ENCODE measurements at places on chromosomes 4 and X.

GRCh38 chr4:13182133-13182532, 302.0 kb downstream of the RAB28 start:
- no peak for DNase-seq

- peak; percentile 51 for DNase-seq
Observed at GRCh38 chr4:125115476-125115875, 199.3 kb upstream of the FAT4 start.

DNA sequence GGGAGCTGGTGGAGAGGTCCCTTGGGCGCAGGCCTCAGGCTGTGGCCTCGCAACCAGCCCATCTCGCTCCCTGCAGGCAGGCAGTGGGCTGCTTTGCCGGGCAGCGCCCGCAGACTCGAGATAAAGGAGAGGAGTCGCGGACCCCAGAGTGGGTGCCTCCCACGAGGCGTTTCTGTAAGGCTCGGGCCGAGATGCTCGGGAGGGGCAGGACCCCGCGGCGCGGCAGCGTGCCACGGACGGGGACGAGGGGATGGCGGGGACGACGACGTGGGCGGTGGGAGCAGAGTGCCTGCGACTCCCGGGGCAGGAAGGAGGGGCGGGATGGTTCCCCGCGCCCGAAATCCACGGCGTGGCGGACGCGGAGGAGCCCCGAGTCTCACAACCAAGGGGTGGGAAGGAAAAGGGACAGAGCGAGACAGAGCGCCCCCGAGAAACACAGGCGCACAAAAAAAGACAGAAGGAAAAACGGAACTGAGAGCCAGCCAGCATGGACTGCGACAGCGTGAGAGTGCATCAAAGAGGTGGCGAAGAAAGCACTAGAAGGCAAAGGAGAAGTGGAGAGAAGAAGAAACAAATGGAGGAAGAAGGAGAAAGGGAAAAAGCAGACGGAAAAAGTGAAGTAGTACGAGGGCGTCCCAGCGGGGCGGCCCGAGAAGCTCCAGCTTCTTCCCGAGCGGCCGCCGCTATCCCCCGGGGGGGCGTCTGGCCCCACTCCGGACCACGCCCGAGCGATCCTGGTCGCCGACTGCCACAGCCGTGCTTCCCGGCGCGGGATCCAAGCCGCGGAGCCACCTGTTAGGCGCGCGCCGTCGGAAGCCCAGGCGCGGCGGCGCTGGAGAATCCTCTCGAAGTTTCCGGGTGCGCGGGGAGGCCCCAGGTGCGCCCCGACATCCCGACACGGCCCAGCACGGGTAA, 1.5 kb downstream of the BEND4 start:
- DNase-seq, result peak; percentile 7

DNA sequence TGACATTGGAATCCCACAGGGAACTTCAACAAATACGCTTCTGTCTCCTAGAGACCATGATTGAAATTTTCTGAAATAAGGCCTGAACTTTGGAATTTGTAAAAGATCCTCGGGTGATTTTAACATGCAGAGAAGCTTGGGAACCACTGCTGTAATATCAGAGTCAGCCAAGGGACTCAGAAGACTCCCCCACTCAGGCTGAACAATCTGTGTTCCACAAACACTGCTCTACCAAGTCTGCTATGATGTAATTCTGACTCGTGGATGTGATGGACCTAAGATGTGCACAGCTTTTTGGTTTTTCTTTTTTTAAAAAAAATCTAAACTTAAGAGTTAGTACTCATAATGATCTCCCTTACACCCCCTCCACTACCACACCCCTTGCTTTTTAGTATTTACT, 26.0 kb downstream of the LRP2BP start:
- no peak for DNase-seq

DNA sequence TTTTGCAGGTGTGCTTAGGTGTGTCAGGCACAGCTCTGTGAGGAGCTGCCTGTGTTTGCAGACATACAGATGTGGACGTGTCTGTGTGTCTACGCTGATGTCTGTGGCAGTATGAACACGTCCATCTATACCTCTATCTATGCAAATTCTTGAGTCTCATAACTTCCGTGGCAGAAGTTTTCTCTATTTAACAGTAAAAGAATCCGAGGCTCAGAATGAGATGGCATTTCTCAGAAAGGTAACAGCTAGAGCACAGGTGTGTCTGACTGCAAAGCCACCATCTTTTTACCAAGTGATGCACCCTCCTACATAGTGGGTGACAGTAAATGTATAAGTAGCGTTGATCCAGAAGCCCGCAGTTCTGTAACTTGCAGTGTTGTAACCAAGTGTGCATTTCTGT, 39.9 kb upstream of the CYP4V2 start:
- no peak for DNase-seq

DNA sequence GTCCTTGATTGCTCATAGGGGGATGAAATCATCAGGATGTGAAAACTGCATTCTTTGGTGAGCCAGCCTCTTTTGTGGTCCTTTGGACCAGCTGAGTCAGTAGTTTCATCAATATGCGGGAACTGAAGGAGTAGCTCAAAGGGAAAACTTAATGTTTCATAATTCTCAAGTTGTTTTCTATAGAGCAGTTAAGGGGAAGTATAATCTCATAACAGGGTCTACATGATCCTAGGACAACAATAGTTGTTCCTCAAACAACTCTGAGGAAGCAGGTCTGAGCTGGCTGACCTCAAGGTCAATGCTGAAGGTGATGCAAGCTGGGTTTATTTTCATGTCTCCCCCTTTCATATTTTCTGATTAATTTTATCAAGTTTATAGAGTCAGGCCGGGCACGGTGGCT, 36.1 kb upstream of the IRF2 start:
- DNase-seq, result no peak

GRCh38 chrX:153956044-153956907, 11.8 kb upstream of the RENBP start:
- DNase-seq, result no peak

- no peak for DNase-seq
Observed at GRCh38 chrX:107107459-107107858, 11.2 kb downstream of the RBM41 start.

- no peak for DNase-seq
Observed at GRCh38 chr4:3221184-3221494, 27.8 kb upstream of the MSANTD1 start.

- no peak for DNase-seq
Observed at GRCh38 chr4:104344342-104344980, 150.2 kb downstream of the CXXC4 start.

DNA sequence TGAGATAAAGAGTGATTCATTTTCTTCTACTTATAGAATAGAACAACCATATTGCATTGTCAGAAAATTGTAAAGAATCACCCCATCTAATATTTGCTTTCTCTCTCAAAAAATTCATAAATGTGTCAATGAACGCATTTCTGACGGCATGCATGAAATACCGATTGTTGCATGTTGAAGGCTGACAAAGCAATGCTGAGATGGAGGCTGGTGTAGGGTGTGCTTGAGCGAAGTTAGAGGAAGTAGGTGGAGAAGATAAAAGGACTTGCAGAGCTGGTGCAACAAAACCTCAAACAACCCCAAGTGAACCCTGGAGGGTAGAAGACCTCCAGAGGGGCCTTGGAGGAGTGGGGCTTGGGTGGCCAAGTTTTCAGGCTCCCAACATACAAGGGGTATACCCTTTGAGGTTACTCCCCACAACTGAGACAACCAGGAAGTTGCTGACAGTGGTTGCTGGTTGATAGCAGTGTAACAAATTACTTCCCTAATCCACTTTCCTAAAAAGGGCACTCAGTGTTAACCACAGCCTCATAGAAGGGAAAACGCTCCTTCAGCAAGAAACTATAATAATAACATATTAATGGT, 452.7 kb downstream of the NLGN4X start:
- no peak for DNase-seq

DNA sequence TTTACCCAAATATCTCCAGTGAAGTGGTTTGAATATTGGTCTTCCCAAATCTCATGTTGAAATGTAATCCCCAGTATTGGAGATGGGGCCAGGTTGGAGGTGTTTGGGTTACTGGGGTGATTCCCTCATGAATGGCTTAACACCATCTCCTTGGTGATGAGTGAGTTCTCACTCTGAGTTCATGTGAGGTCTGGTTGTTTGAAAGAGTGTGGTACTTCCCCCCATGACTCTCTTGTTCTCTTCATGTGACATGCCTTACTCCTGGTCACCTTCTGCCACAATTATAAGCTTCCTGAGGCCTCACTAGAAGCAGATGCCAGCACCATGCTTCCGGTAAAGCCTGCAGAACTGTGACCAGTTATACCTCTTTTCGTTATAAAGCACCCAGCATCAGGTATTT, 32.9 kb upstream of the OTUD4 start:
- no peak for DNase-seq

DNA sequence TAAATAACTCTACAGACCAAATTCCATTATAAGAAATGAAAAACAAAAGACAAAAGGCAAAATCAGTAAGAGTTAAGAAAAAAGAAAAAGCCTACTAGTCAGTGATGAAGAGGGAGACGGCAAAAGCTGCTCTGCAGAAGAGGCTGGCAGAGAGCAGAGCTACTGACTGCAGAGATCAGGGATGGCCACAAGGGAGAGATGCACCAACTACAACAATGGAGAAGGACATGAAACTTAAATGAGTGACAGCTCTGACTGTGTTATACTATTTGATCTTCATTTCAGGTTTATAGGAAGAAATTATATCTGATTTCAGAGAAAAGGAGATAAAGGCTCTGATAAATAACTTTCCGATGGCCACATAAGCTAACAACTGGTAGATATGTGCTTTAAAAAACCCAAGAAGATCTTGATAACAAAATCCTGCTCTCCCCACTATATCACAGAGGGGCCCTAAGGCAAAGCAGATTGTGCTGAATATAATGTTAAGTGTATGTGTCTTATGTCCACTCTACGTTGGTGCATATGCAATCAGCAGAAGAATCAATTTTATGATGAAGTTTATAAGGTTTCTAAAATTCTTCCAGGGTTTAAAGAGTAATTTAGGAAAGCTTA, 58.4 kb upstream of the COX18 start:
- DNase-seq, result peak; percentile 25

Data from adipocyte (in vitro differentiated cells).